Temporal lobe (tissue), 4 donors: ENCODE measurements at places on chromosomes 4 and X. TPM values are rescaled to one million over a fixed set of nuclear protein-coding genes. Genes with fewer than 3 reads are reported as not detected.

FREM3 gene
- total RNA-seq: under 0.01 TPM

CFAP99 gene
- total RNA-seq: not detected

CT83 gene
- total RNA-seq: not detected

OTUD6A gene
- not detected for total RNA-seq

GSX2 gene
- total RNA-seq: 1.7 TPM

EPGN gene
- 0.49 TPM for total RNA-seq

BCORL1 gene
- 6.4 TPM for total RNA-seq

PDZD4 gene
- total RNA-seq: 141 TPM

PRRG3 gene
- 6.1 TPM for total RNA-seq

SPATA4 gene
- total RNA-seq: 0.49 TPM

SYTL4 gene
- 2.2 TPM for total RNA-seq

GABRE gene
- total RNA-seq: 1.2 TPM

SSX2B gene
- not detected for total RNA-seq

TECRL gene
- not detected for total RNA-seq

TLR6 gene
- total RNA-seq: 0.49 TPM

CXCL10 gene
- not detected for total RNA-seq
